ENCODE measurements at places on chromosomes 6 and 20. TPM values are rescaled to one million over a fixed set of nuclear protein-coding genes. Genes with fewer than 3 reads are reported as not detected.

The PPP1R3G gene
- total RNA-seq = 1.5 TPM

The MRPL14 gene
- total RNA-seq = 81.5 TPM

The ELOVL2 gene
- total RNA-seq = 0.76 TPM

The RAD21L1 gene
- total RNA-seq = not detected

The GHRH gene
- total RNA-seq = 14.4 TPM

The PLAGL2 gene
- total RNA-seq = 2.8 TPM

The SRMS gene
- total RNA-seq = 0.05 TPM

The C20orf204 gene
- 17.0 TPM for total RNA-seq

The RUNX2 gene
- total RNA-seq = 3.7 TPM

The PNLDC1 gene
- total RNA-seq = 0.28 TPM

The RSPO3 gene
- total RNA-seq = 1.3 TPM

The BPHL gene
- total RNA-seq = 11.6 TPM

The BTN3A1 gene
- 27.5 TPM for total RNA-seq

The ETV7 gene
- 4.4 TPM for total RNA-seq

The SNPH gene
- total RNA-seq = 0.71 TPM

The OPN5 gene
- total RNA-seq = not detected

The UTRN gene
- total RNA-seq = 59.7 TPM

The FAM83C gene
- total RNA-seq = under 0.01 TPM

The OLIG3 gene
- 0.05 TPM for total RNA-seq

The XKR7 gene
- under 0.01 TPM for total RNA-seq

The PPIL1 gene
- total RNA-seq = 29.8 TPM

The TCP11 gene
- 0.33 TPM for total RNA-seq

The AGER gene
- 8.5 TPM for total RNA-seq

The FHL5 gene
- 0.19 TPM for total RNA-seq

The SNAP91 gene
- 0.66 TPM for total RNA-seq

The ULBP2 gene
- total RNA-seq = 0.66 TPM

The SSTR4 gene
- total RNA-seq = not detected

The GABRR2 gene
- 0.42 TPM for total RNA-seq

The EIF2S2 gene
- 78.1 TPM for total RNA-seq

The GINS1 gene
- total RNA-seq = 15.7 TPM

All from thymus (tissue), 14 donors.